ENCODE measurements at places on chromosomes 1 and 21.

- no peak for DNase-seq
Measured at GRCh38 chr1:10489291-10490055, 14.7 kb downstream of the PEX14 start.

DNA sequence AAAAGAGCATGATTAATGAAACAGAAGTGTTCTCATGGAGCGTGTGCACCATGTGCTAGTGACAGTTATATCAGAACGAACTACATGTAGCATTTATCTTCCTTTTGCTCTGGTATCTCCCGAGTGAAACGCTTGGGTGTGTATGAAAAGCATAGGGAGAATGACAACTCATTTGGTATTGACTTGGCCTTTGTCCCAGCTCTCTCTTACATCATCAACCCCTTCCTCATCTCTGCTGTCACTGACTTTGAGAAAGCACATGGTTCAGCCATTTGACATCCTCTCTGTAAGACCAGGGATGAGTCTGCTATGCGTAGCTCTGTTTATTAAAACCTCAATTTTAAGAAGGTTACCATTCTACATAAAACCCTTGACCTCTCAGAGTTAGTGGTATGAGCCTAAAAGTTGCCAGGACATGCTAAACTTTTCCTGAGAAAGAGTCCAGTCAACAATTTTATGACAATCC lies 201.0 kb downstream of the NRIP1 start:
- no peak for DNase-seq

GRCh38 chr1:100538913-100539835 lies 1.2 kb downstream of the GPR88 start:
- DNase-seq: no peak

DNA sequence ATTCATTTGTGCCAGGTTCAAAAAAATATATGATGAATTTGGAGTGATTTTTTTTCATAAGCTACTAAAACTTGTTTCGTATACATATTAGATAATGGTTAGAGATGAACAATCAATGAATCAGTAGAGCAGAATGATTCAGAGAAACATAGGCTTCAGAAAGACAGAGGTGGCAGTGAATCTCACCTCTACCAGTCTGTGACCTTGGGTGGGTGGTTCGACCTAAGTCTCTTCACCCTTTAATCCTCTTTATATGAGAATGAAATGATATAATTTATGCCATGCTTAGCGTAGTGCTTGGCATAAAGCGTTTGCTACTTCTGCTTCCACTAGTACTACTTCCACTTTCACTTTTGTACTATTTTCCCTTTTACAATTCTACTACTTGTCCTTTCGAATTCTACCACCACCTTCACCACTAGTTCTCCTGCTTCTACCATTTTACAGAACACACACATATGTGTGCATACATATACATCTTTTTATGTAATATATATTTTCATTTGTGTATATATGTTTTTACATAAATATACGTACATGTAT lies 45.1 kb downstream of the FYB2 start:
- no peak for DNase-seq

GRCh38 chr1:46406881-46407608 lies 12.9 kb downstream of the FAAH start:
- DNase-seq: no peak

DNA sequence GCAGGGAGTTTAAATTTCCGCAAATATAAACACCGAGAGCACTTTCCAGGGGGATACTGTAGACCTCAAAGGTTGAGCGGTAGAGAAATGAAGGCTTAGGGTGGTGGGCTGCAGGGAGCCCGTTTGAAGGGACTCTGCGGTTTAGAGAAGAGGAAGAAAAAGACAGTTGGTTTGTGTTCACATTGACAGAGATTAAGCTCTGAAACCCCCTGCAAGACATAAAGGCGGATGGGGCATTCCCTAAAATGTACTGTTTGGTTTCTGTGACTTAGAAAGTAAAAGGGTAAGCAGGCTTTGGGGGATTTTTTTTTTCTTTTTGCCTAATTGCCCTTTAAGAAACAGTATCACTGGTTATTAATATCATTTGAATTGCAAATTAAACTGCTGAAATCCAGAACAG lies 1.3 kb downstream of the KAZN start:
- no peak for DNase-seq

GRCh38 chr21:37618081-37618480 lies 251.5 kb downstream of the DYRK1A start:
- DNase-seq: no peak

DNA sequence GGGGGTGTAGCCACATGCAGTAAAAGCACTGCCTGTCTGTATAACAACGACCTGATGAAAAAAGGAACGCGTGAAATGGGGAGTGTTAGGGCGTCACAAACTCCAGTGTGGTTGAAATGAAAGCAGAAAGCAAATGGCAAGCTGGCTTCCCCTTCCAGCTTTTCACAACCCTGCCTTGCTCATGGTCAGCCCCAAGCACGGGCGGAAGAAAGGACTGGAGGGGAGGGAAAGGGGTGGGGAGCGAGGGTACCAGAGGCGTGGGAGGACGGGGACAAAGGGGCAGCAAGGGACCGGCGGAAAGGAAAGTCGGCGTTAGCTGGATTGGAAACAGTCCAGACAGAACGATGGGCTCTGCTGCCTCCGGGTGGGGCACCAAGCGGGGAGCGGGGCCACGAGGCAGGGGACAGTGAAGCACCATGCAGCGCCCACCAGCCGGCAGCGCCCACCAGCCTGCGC lies 9.6 kb downstream of the VPS26C start:
- DNase-seq: no peak

- DNase-seq: no peak
Measured at GRCh38 chr1:48175116-48175515, 47.4 kb upstream of the SLC5A9 start.

- DNase-seq: no peak
Measured at GRCh38 chr21:33619726-33620125, 21.8 kb downstream of the CRYZL1 start.

GRCh38 chr21:16037421-16037955 lies 307.7 kb downstream of the USP25 start:
- no peak for DNase-seq

DNA sequence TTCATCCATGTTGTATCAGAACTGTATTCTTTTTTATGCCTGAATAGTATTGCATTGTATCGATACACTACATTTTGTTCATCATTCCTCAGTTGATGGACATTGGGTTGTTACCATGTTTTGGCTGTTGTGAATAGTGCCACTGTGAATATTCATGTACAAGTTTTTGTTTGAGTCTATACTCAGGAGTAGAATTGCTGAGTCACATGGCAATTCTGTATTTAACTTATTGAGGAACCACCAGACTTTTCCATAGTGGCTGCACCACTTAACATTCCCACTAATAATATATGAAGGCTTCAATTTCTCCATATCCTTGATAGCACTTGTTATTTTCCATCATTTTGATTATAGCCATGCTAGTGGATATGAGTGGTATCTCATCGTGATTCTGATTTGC lies 56.2 kb downstream of the ALG6 start:
- no peak for DNase-seq

DNA sequence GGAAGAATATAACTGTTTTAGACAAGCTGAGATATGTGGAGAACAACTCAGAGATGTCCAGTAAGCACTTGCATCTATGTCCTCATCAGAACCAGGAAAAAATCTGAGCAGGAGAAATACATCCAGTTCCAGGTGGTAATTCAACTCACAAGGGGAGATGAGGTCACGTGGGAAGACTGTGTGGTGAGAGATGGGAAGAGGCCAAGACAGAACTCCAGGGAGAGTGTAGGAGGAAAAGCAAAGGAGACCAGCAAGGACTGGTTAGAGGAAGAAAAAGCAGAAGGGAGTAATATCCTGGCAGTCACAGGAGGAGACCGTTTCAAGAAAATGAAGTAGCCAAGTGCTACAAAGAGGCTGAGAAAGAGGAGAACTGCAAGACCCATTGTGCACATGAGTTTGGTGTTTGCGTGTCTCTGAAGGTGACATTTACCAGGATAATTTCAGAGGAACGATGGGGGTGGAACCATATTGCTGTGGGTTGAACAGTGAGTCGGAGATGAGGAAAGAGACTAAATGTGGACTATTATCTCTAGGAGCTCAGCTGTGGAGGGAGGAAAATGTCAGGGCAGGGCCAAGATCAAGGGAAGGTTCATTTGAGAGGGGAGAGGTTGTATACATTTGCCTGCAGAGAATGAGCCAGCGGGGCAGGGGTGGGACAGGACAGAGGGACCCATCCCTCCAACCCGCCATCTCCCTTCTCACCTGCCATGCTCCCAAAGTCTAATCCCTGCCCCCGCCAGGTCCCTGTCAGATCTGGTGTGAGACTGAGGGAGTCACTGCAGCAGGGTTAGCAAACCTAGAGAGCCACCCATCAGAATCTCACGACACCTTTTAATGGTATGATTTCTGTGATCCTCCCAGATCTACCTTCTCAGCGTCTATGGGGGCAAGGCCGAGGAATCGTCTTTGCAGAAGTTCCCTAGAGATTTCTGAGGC lies 24.9 kb downstream of the SUSD4 start:
- no peak for DNase-seq

DNA sequence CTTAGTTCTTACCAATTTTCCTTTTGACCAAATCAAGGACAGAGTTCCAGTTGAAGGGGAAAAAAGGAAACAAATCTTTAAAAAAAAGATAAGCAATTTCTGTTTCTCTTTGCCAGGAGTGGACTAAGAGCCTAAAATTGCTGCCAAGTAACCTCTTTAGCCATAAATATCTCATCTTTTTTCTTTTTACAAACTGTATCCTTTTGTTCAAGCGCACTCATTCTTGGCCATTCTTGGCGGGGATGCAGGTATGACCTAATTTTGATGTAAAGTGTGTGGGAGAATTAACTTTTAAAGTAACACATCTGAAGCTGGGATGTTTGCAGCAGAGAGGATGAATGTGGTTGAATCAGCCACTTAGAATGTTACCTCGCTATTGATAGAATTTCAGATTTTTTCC lies 13.4 kb upstream of the KIF1B start:
- no peak for DNase-seq
